Left hindlimb (tissue), 1 donor: ENCODE measurements at places on chromosomes 7 and 10.

DNA sequence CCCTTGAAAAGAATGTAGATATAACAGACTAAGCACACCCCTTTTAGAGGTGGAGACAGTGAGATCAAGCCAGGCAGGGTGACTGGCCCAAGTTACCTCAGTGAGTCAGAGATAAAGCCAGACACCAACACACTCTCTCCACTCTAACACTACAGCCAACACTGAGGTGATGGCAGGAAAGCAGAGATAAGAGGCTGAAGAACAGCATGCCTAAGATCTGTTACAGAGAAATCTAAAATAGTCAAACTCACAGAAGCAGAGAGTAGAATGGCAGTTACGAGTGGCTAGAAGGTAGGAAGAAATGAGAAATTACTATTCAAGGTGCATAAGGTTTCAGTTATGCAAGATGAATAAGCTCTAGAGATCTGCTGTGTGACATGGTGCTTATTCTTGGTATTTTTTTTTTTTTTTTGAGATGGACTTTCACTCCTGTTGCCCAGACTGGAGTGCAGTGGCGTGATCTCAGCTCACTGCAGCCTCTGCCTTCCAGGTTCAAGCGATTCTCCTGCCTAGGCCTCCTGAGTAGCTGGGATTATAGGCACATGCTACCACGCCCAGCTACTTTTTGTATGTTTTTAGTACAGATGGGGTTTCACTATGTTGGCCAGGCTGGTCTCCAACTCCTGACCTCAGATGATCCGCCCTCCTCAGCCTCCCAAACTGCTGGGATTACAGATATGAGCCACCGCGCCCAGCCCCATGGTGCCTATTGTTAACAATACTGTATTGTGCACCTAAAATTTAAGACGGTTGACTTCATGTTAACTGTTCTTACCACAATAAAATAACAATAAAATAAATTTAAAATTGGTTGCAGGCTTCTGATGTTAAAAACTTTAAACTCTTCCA, 28.7 kb downstream of the ICA1 start:
- DNase-seq: no peak

DNA sequence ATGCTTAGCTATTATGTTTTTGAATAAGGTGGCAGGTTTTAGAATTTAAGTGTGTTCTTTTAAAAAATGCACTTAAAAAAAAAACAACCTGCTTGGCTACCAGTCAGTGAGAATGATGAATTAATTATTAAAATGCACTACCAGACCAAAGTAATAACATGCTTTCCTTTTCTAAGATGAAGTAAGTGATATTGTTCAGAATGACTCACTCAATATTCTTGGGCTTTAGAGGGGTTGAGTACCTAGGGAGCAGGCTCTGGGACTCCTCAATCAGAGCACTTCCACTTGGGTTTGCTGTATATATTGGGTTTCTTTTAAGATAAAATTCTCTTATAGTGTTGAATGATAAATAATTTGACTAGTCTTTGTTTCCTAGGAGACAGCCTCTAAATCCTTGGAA, 8.6 kb downstream of the STAM start:
- no peak for DNase-seq

GRCh38 chr10:110791541-110792073, 80.1 kb upstream of the PDCD4 start:
- DNase-seq: no peak

DNA sequence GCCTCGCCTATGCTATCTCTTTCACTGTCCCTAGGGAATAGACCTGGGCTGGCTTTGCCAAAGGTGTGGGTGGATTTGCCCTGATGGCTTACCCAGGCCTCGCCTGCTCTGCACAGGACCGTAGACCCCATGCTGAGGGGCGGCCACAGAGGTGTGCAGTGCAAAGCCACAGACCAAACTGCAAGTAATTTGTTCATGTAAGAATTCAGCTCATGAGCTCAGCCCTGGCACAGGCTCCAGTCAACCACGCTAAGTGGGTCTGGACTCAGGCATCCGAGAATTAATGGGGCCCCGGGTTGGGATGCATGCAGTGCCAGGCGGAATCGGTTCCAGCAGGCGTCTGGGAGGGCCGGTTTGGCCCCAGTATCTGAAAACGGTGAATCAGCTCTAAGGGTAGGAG, 445.2 kb downstream of the DNAJB6 start:
- DNase-seq: peak; percentile 45

GRCh38 chr10:1061930-1062774, 6.0 kb downstream of the WDR37 start:
- no peak for DNase-seq

- no peak for DNase-seq
Measured at GRCh38 chr7:76149847-76150691, 51.6 kb upstream of the SRRM3 start.

DNA sequence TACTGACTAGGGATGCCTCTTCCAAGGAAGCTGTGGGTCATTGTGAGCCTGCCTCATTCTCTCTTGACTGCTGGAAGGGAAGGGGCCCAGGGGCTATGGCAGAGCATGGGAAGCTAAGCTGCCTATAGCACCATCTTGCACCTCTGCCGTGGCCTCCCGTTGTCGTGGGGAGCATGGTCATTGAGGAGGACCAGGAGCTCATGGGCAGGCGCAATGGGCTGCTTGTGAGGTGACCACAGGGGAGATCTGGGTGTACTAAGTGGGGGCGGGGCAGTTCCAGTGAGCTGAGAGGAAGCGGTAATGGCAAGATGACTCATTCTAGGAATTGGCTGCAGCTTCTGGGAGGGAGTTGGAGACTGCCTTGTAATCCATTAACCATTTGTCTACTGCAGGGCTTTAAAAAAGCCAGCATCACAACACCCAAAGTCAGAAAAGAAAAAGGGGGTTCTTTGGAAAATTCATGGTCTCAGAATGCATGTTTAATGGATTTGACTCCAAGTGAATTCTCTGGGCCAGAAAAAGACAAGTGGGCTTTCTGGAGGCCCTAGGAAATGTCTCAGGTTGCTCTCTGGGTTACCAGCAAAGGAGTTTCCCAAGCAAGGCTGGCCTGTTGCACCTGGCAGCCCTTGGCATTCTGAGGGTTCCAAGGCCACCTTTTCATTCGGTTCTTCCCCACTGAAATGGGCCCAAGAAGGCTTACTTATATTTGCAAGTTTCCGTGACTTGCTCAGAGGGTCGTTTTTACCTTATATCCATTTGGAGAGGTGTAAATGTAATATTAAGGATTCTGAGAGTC, 3.6 kb downstream of the DUSP5 start:
- DNase-seq: peak; percentile 88

DNA sequence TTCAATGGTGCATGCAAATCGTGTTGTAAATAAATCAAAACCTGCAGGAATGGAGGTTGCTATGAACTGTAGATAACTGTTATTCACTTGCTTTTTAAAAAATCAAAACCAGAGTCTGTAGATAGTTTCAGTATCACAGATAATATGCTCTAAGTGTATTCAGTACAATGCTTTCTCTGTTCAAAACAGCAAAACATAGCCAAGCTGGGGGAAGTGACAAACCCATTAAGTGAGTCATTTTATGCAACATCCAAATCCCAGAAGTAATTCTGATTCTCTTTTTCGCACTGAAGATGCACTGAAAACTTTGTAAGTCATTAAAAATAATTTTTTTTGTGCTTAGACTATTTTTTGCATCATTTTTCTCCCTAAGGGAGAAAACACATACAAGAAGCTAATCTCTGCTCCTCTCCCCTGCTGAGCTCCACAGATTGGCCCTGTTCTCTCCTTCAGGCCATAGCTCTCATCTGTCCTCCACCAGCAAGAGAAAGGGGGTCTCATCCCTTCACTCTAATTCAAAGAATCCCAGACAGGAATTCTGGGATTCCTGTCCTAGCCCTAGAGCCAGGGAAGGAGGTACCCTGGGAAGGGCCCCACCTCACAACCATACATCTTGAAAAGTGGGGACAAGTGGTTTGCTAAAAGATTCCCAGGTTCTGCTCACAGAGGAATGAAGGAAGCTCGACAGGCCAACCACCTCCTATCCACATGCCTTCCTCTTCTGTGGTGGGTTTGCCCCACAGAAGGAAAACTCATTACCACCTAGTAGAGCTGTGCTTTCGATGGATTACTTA, 4.9 kb downstream of the PRTFDC1 start:
- no peak for DNase-seq

GRCh38 chr7:44965937-44966730, 12.7 kb downstream of the MYO1G start:
- DNase-seq: no peak

DNA sequence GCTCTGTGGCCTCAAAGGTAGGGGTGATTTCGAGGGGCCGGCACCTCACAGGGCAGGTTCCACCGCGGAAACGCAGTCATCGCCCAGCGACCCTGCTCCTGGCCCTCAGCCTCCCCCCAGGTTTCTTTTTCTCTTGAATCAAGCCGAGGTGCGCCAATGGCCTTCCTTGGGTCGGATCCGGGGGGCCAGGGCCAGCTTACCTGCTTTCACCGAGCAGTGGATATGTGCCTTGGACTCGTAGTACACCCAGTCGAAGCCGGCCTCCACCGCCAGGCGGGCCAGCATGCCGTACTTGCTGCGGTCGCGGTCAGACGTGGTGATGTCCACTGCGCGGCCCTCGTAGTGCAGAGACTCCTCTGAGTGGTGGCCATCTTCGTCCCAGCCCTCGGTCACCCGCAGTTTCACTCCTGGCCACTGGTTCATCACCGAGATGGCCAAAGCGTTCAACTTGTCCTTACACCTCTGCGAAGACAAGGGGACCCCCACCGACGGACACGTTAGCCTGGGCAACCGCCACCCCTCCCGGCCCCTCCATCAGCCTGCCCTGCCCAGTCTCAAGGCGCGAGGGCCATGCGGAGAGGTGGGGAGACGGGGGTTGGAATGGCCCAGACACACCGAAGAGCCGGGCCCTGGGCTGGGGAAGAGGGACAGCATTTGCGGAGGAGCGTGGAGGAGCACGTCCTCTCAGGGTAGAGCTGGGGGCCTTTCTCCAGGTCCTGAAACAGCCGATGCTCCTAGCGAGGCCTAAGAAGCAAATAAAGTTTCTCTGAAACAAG, 6.0 kb downstream of the SHH start:
- DNase-seq: peak; percentile 19

- no peak for DNase-seq
Measured at GRCh38 chr10:72020914-72021809, 57.0 kb downstream of the CHST3 start.

DNA sequence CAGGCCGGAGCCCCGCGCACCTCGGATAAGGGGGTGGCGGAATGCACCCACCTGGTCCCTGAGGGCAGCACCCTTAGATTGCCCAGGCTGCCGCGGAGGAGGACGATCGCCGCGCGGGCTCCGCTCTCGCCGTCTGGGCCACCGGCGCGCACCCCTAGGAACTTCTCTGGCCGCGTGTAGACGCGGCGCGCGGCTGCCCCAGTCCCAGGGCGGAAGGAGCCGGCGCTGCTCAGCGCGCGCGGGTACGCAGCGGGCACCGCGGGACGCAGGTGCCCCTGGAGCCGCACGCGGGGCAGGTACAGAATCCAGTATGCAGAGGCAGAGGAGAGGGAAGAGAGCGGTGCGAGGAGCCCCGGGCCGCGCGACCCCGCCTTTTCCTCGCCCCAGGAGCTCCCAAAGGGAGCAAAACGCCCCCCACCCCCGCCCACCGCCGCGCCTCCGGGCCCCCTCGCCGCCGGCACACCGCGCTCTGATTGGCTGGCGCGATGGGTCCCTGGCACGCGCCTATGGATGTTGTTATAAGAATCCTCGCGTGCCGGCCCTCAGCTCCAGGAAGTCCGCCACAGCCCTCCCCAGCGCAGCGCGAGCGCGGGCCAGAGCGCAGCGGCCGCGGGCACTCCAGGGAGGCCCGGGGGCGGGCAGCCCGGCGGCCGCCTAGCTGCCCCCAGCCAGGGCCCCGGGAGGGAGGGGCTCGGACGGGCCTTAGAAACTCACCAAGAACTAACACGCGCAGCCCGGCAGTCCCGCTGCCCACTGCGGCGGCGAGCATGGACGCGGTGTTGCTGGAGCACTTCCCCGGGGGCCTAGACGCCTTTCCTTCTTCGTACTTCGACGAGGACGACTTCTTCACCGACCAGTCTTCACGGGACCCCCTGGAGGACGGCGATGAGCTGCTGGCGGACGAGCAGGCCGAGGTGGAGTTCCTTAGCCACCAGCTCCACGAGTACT, at the start of gene PTF1A:
Gene PTF1A, plus strand, starts transcription at position 549 of the 948 bp plus-strand sequence. Its CDS starts 219 bp downstream, at position 768.
- no peak for DNase-seq

- peak; percentile 50 for DNase-seq
Measured at GRCh38 chr7:92246360-92247101, 757 bp downstream of the ANKIB1 start.

GRCh38 chr10:86195521-86196157, 171.0 kb downstream of the GRID1 start:
- DNase-seq: no peak

DNA sequence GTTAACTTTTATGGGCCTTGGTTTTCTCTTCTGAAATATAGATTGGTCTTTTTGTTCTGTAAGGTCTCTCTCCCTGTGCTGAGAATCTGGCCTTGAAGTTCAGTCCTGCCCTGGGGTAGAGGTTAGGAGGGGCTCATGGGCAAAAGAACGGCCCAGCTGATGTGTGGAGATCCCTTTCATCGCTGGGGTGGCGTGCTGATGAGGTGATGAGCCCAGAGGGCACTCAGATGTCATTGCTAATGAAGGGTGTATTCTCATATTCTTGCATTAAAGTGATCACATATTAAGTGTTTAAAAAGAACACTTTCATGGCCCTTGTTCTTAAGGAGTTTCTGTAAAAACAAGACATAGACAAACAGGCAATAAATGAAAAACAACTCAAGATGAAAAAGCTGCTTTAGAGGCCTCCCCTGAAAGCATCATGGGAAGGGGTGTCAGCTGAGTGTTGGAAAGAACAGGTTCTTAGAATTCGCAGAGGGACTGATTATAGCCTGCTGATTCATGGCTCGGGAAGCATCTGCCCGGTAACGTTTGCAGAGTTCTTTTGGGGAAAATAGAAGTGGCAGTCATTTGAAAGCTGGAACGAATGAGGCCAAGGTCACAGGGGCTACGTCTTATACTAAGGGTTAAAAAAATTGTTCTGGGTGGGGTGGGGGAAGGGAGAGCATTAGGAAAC, 72.5 kb upstream of the GPR158 start:
- no peak for DNase-seq

- no peak for DNase-seq
Measured at GRCh38 chr7:37054624-37055241, 330.4 kb upstream of the AOAH start.

- no peak for DNase-seq
Measured at GRCh38 chr10:33483124-33483815, 148.8 kb upstream of the NRP1 start.

GRCh38 chr7:76220185-76221057, 18.7 kb downstream of the SRRM3 start:
- no peak for DNase-seq

GRCh38 chr10:116216676-116217075, 56.3 kb downstream of the GFRA1 start:
- no peak for DNase-seq

DNA sequence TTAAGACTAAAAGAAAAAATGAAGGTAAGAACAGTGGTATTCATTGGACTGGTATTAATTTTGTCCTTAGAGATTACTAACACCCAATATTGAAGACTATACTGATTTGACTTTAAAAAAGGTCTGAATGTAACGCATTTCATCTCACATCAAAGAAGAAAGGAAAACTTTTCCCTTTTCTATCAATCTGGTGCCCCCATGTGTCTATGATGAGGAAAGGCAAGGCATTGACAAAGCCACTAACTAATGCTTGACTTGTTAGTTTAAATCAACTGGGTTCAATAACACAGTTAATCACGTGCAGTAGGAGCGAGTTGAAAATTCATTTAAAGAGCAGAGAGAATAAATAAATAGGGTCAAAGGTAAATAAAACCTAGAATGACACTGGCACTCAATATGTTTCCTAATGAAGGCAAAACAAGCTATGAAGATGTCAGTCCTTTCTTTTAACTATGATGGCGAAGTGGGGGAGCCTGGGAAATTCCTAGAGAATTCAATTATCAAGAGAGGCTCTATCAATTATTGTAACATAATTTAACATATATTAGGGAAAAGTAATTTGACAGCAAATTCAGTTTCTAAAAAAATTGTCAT, 180.9 kb downstream of the ANK3 start:
- DNase-seq: no peak

GRCh38 chr7:4745971-4746919, 29.2 kb upstream of the AP5Z1 start:
- DNase-seq: no peak
